ENCODE measurements at places on chromosomes 3 and 15. TPM values are rescaled to one million over a fixed set of nuclear protein-coding genes. Genes with fewer than 3 reads are reported as not detected.

Gene SLC41A3
- polyA plus RNA-seq, result 43.6 TPM

Gene RBP2
- not detected for polyA plus RNA-seq

Gene CILP
- polyA plus RNA-seq, result not detected

Gene CLRN1
- polyA plus RNA-seq, result not detected

Gene MKRN2OS
- 5.3 TPM for polyA plus RNA-seq

Gene LRRC34
- polyA plus RNA-seq, result 0.40 TPM

Gene COL6A6
- polyA plus RNA-seq, result not detected

Gene ZNF148
- 14.0 TPM for polyA plus RNA-seq

Gene ZIC1
- polyA plus RNA-seq, result not detected

Gene ZNF80
- not detected for polyA plus RNA-seq

Gene ROPN1
- 1.7 TPM for polyA plus RNA-seq

Gene CNTN6
- polyA plus RNA-seq, result not detected

Gene DAZL
- not detected for polyA plus RNA-seq

Gene ITIH1
- not detected for polyA plus RNA-seq

Gene PLA2G4E
- polyA plus RNA-seq, result 0.07 TPM

Gene TMEM158
- 2.4 TPM for polyA plus RNA-seq

Gene METTL6
- polyA plus RNA-seq, result 14.5 TPM

Gene IQCH
- polyA plus RNA-seq, result 1.0 TPM

Gene GREM1
- polyA plus RNA-seq, result 0.03 TPM

Gene SEMA6D
- 0.17 TPM for polyA plus RNA-seq

Gene LYZL4
- not detected for polyA plus RNA-seq

Gene STRA6
- polyA plus RNA-seq, result 0.15 TPM

Gene C15orf62
- 0.05 TPM for polyA plus RNA-seq

Gene TGM5
- polyA plus RNA-seq, result not detected

Gene LRRIQ4
- not detected for polyA plus RNA-seq

Gene ULK3
- 17.8 TPM for polyA plus RNA-seq

Gene TMEM207
- not detected for polyA plus RNA-seq

Gene AHSG
- 0.94 TPM for polyA plus RNA-seq

Gene SHF
- polyA plus RNA-seq, result 1.0 TPM

Gene DUOXA2
- polyA plus RNA-seq, result not detected

Gene IGSF11
- 0.05 TPM for polyA plus RNA-seq

Gene RLBP1
- polyA plus RNA-seq, result 0.23 TPM

Gene HTR3E
- not detected for polyA plus RNA-seq

Gene SKOR1
- 0.02 TPM for polyA plus RNA-seq

Gene KNSTRN
- 44.5 TPM for polyA plus RNA-seq

Gene ARHGEF26
- 1.2 TPM for polyA plus RNA-seq
